ENCODE measurements at places on chromosomes 5 and 9.

DNA sequence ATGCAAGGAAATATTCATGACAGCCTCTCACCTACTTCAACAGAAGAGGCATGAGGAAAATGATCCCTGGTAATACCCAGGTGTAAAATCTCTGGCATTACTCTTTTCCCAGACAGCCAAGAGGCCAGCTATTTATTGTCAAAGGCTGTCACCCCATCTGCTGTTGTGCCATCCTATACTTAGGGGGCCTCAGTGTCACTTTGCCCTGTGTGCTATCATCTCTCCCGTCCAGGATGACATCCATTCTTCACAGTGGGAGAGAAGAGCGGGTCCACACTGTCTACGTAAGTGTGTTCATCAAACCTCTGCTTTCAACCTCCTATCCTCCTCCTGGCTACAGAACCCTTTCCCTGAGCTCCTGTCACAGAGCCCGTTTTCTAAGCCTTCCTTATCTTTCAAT is 82.6 kb downstream of the MYO10 start:
- DNase-seq = no peak

GRCh38 chr5:15821506-15821905 is 321.5 kb downstream of the FBXL7 start:
- DNase-seq = no peak

DNA sequence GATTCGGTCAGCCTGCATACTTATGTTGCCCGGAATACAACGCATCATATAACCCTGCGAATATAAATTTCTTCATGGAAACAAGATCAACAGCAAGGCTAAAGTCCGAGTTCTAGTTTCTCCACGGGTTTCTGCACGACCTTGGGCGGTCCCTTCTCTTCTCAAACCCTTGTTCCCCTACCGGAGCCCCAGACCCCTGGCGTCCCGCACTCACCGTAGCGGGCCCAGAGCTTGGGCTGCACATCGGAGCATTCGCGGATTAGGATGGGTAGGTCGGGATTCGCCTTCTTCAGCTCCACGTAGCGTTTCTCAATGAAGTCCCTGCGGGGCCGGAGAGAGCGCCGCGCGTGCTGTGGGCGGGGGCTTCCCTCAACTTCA is 399 bp downstream of the NDUFA2 start:
- DNase-seq = no peak

- no peak for DNase-seq
Measured at GRCh38 chr9:114149765-114150340, 5.5 kb upstream of the COL27A1 start.

GRCh38 chr9:124221676-124222075 is 36.1 kb upstream of the NEK6 start:
- no peak for DNase-seq

- DNase-seq = no peak
Measured at GRCh38 chr5:156755421-156756087, 94.5 kb upstream of the PPP1R2B start.

DNA sequence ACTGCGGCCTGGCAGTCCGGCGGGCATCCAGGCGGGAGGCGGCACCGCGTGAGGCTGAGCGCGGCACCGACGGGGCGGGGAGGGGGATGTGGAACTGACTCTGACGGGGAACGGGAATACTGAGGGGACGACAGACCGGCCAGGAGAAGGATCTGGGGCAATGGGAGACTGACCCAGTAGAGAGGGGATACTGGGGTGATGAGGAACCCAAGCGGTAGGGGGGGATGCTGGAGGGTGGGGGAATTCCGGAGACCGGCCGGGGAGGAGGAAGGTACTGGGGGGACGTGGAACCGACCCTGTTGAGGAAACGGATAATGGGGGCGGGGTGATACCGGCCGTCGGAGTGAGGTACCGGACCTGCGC is 423 bp downstream of the IPPK start:
- DNase-seq = peak; percentile 50

- no peak for DNase-seq
Measured at GRCh38 chr5:57698802-57699201, 216.2 kb upstream of the ACTBL2 start.

- DNase-seq = no peak
Measured at GRCh38 chr5:54390015-54390414, 65.5 kb upstream of the HSPB3 start.

All from effector memory CD4-positive, alpha-beta T cell (primary cell).